ENCODE measurements at places on chromosomes 12 and 14. TPM values are rescaled to one million over a fixed set of nuclear protein-coding genes. Genes with fewer than 3 reads are reported as not detected.

The B3GNT4 gene
- total RNA-seq = 1.4 TPM

The MFAP5 gene
- 1.2 TPM for total RNA-seq

The KCNH3 gene
- 0.26 TPM for total RNA-seq

The ZNF664 gene
- total RNA-seq = 19.8 TPM

The LHX5 gene
- total RNA-seq = not detected

The PMCH gene
- not detected for total RNA-seq

Data from epithelial cell of alveolus of lung (primary cell).